ENCODE measurements at places on chromosomes 1 and 21.
A peak's percentile ranks its signal among the peaks of the same experiment; 100 is the strongest.

DNA sequence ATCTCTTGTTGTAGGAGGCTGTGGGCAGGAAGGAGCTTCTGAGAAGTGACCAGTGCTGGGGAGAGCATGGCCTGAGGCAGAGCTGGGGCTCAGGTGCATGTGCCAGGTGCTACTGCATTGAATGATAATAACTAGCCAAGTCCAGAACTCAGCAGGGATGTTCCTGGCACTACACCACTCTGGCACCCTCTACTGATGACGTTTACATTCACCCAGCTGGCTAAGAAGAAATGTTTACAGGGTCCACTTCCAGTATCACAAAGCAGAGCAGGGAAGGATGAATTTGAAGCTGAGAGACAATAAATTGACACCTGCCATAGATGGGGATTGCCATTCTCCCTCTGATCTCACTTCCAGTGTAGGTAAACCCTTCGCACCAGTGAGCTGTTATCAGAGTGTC is 411.8 kb downstream of the SETD4 start:
- no peak for DNase-seq

GRCh38 chr21:45225041-45225740 is 62.5 kb downstream of the POFUT2 start:
- no peak for DNase-seq

- no peak for DNase-seq
These were observed 111.1 kb upstream of the SGIP1 start for GRCh38 chr1:66422804-66423203.

DNA sequence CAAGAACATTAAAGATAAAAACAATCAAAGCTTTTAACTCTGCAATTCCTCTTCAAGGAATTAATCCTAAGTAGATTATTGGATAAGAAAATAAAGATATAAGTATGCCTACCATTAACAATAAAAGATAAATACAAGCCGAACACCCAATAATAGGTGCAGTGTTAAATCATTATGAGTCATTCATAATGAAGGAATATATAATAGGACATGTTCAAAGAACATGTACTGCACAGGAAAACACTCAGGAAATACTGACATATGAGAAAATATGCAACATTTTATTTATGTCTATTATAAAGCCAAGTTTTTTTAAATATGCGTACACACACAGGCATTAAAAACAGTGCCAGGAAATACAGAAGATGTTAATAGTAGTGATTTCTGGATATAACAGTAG is 11.1 kb upstream of the EXO1 start:
- DNase-seq: no peak

GRCh38 chr1:14871218-14871970 is 272.9 kb downstream of the KAZN start:
- no peak for DNase-seq

DNA sequence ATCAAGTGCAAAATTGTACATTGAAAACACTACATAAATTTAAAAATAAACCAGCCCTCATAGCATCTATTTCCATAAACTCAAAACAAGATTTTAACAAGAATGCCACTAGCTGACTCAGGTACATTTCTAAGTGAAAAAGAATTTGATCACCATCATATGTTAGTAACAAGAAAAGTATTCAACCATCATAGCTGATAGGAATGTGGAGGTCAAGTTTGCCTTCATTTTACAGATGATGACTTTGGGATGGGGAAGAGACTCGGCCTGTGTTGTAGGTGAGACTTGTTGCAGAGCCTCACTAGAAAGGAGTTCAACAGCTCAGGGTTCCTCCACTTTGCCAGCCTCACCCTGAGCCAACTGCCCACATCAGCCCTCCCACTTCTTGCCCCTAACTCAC is 318.8 kb upstream of the FAM78B start:
- DNase-seq: no peak

GRCh38 chr1:186993996-186994395 is 165.2 kb downstream of the PLA2G4A start:
- no peak for DNase-seq

- DNase-seq: no peak
These were observed 51.6 kb upstream of the CNTN2 start for GRCh38 chr1:204991342-204991844.

DNA sequence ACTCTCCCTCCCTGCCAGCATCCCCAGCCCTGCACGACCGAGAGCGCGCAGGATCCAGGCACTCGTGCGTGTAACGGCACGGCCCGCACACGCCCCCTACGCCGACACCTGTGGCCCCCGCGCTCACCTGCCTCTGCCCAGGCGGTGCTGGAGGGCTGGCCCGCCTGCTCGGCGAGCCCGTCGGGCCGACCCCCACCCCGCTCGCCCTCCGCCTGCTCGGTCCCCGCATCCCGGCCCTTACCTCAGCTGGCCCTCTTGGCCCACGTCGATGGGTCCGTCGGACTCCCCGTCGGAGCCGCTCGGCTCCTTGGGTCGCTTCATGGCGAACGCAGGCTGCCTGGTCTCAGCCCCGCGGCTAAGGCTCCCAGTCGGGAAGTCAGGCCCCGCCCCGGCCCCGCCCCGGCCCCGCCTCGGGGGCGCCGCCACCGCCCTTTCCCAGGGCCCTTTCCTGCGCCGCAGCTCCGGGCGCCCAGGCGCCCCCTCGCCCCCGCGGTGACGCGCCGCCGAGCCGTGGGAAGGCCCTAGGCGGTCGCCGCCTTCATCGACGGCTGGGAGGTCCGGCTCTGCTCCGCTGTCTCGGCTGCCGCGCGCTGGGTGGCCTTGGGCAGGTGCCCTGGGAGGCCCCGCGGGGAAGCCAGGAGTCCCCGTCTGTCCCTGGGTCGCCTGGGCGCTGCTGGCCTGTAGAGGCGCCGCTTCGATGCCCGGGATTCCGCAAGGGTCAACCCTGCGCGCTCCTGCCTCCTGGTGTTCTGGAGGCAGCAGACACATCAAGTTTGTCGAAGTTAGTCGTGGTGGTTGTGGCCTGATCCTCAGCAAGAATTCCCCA is at the start of gene HEYL:
Gene HEYL, minus strand, starts transcription at position 339 of the 826 bp plus-strand sequence. Its CDS starts 18 bp downstream, at position 321.
- DNase-seq: peak; percentile 47

GRCh38 chr1:229448354-229448753 is 14.5 kb upstream of the ACTA1 start:
- DNase-seq: no peak

DNA sequence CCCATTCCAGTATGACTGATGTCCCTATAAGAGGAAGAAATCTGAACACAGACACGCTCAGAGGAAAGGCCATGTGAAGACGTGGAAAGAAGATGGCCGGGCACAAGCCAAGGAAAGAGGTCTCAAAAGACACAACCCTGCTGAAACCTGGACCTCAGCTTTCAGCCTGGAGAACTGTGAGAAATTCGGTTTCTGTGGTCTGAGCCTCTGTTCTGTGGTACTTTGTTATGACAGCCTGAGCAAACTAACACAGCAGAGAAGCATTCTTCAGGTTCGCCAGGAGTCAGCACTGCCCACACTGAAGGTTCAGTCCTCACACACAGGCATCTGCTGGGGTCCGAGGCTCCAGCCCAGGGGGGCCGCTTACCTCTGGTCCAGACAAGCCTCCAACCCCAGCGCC is 37.7 kb downstream of the SEC16B start:
- no peak for DNase-seq

DNA sequence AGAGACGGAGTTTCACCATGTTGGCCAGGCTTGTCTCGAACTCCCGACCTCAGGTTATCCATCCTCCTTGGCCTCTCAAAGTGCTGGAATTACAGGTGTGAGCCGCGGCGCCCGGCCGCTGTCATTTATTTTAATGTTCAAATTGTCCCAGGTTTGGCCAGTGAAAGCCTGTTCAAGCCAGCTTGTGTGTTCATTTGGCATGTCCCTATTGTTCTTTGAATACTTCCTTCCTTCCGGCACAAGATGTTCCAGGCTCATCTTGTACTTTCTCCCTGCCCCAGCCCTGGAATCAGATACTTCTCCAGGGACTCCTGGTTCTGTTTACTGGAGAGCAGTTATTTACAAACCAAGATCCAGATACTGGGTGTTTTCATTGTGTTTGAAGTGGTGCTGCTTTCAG is 37.0 kb downstream of the ZBTB8B start:
- DNase-seq: no peak

DNA sequence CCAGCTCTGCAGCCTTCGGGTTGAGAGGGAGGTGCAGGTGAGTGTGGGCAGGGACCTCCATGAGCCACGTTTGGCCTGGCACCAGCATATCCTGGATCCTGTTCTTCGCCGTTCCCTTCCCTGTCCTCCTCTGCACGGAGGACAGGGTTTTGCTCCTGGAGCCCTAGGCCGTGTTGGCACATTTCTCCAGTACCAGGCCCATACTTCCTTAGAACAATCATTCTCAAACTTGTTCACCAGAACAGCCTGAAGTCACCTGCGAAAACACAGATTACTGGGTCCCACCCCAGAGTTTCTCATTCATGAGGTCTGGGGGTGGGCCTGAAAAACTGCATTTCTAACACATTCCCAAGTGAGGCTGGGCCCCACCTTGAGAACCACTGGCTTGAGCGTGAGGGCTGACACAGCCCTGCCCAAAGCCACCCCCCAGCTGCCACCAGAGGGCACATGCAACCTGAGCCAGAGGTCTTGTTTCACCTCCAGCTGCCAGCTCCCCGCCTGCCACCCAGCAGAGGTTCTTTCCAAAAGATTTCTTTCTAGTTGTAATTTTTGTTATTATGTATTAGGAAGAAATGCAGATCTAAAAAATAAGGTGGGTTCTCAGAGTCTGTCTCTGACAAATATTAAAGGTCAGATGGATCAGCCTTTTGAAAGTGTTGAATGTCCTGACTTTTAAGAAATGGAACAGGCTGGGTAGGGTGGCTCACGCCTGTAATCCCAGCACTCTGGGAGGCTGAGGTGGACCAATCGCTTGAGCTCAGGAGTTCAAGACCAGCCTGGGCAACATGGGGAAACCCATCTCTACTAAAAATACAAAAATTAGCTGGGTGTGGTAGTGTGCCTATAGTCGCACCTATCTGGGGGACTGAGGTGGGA is 39.6 kb upstream of the LDLRAP1 start:
- DNase-seq: peak; percentile 47

DNA sequence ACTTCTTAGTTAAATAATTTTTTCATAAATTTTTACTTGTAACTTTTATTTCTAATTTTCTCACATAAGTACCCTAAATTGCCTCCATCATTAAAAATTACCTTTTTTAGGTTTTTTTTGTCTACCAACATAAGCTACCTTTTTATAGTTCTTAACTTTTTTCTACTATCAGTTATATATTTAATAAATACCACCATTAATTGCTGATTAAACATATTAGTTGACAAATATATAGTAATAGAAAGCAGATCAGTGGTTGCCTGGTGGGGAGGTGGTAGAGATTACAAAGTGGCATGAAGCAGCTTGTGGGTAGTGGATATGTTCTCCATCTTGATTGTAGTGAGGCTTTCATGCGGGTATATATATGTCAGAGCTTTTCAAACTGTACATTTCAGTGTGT is 6.1 kb upstream of the SH3BP5L start:
- DNase-seq: no peak

DNA sequence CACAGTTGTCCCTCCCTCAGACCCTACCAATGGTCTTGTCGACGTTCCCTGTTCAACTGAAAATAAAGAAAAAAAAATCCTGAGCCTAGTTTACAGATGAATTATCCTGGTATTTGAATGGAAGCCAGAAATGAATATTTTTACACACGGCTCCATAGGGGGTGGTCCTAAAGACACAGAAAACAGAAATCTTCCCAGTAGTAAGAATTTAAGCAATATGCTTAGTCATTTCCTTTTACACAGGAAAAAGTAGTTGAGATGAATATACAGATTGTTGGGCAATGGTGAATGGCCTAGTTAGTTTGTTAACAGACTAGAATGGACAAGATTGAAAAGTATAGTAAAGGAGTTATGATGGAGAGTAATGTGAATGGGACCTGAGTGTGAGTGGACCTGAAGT is 67.4 kb downstream of the RGS18 start:
- DNase-seq: no peak

GRCh38 chr1:59143811-59144210 is 153.1 kb upstream of the FGGY start:
- no peak for DNase-seq

- no peak for DNase-seq
These were observed 15.4 kb downstream of the EFNA3 start for GRCh38 chr1:155093911-155094621.

DNA sequence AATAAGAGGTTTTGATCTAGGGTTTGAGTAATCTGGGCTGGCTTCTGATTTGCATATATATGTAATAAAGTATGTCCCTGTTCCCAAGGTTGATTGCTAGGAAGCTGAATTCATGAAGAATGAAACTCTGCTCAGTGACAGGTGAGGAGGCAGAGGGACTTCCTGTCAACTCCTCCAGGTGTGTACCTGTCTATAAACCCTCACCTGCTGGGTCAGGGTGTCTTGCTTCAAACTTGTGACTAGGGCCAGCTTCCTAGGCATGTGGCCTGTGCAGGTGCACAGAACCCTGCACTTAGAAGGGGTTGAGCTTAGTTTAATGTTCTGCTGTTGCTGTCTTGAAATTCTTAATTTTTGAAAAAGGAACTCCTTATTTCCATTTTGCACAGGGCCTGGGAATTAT is 21.1 kb downstream of the OLFML3 start:
- DNase-seq: no peak

- no peak for DNase-seq
These were observed 40.1 kb upstream of the ERG start for GRCh38 chr21:38538353-38538752.

DNA sequence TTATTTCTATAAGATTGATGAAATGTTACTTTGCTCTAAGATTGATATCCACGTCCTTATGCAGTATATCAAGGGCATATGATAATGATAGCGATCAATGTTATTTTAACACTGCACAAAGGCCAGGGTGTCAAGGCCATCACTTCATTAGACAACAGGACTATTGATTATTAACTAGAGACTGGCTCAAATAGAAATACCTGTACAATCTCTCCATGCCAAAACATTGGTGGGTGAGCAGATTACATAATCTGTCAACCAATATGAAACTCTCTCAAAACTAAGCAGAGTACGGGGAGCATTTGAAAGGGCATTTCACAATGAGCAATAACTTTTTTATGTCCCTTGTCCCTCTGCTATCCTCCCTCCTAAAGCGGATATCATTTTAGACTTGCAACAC is 566.5 kb upstream of the PKN2 start:
- DNase-seq: no peak

- DNase-seq: no peak
These were observed 165.8 kb downstream of the CLEC20A start for GRCh38 chr1:178330848-178331497.

DNA sequence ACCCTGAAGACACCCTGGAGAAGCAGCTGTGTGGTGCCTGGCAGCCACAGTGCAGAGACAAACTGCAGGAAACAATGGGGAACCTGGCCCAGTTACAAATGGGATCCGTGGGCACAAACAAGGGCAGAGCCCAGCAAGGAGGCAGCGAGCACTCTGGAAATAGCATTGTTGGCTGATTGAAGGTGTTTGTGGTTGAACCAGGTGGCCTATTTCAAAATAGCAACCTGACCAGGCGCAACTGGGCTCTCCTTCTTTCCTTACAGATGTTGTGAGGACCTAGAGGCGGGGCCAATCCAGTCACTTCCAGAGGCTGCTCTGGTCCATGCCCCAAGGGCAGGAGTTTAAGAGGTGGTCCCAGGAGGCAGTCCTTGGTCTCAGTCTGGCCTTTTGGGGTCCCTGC is 21.7 kb upstream of the ZBTB21 start:
- DNase-seq: no peak
